K562 (cell line): ENCODE measurements at places on chromosomes 5 and 9. TPM values are rescaled to one million over a fixed set of nuclear protein-coding genes. Genes with fewer than 3 reads are reported as not detected.

The IFNA21 gene
- total RNA-seq: not detected in 2 replicates

The OSMR gene
- 0.92 and 1.2 TPM in 2 replicates for total RNA-seq

- no peak for DNase-seq
Observed at GRCh38 chr5:54932789-54933188, 52.6 kb downstream of the ESM1 start.

The NUTM2F gene
- not detected in 2 replicates for total RNA-seq

The AGXT2 gene
- total RNA-seq: not detected in 2 replicates

The FAM81B gene
- 0.36 TPM in 1 of 2 replicates, not detected in the other for total RNA-seq

The ZBTB34 gene
- total RNA-seq: 13.4 and 14.6 TPM in 2 replicates

- DNase-seq: peak; percentile 80
Observed at GRCh38 chr5:1737790-1738405, 61.7 kb downstream of the MRPL36 start.

DNA sequence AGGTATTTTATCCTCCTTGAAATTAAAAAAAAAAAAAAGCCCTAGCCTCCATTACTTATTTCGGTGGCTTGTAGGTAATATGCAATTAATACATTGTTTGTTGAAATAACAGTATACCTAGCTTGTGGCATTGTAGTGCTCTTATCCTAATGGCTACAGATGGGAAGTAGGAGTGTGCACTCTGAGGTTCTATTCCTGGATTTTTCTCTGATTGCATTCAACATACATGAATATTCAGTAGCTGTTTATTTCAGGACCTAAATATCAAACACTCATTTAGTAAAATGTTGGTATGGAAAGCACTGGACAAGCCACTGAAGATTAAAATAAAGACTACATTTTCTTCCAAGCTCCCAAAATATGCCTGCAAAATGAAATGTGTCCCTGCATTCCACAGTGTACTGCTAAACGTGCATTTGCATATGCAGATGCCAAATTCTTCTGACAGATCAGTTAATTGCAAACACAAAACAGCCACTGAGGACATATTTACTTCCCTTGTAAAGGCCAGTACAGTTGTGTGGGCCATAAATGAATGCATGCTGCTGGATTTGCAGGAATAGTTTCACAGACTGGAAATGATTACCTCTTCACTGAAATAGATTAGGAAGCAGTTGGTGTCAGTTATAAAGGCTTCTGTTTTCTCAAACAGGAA lies 826.1 kb downstream of the PRELID2 start:
- DNase-seq: no peak

The TMEM174 gene
- not detected in 2 replicates for total RNA-seq

The GMCL2 gene
- total RNA-seq: not detected in 2 replicates
